ENCODE measurements at places on chromosomes 11 and 22.

- no peak for DNase-seq
Measured at GRCh38 chr22:28252539-28252938, 333.5 kb upstream of the PITPNB start.

DNA sequence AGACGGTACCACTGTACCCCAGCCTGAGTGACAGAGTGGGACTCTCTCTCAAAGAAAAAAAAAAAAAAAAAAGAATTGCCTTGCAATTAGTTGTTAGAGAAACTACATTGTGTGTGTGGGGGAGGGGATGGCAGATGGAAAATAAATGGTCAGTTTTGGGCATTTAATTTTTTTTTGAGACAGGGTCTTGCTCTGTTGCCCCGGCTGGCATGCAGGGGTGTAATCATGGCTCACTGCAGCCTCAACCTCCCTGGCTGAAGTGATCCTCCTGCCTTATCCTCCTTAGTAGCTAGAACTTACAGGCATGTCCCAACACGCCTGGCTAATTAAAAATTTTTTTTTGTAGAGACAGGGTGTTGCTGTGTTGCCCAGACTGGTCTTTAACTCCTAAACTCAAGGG, 36.4 kb downstream of the WEE1 start:
- no peak for DNase-seq

DNA sequence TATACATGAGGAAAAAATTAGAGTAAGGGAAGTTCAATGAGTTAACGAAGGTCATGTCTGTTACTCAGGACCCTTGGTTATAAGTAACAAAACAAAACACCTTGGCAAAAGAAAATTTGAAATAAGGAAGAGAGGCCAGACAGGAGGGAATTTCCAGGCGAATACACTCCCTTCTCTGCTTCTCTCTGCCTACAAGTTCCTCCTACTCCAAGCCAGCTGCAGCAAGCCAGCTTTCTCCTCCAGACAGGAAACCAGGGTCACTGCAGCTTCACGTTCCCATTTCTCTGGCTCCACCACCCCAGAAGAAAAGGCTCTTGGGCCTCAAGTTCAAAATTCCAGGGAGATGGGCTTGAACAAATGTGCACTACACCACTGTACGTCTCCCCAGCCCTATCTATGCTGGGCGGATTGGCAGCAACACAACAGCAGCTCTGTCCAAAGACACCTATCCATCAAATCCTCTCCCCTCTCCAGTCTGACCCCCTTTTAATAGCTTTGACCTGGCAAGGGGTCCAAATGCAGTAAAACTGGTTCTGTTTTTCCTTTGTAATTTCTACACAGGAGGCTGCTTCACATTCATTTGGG, 27.7 kb downstream of the SMCO4 start:
- no peak for DNase-seq

GRCh38 chr11:69656536-69657455, 15.8 kb downstream of the CCND1 start:
- no peak for DNase-seq

DNA sequence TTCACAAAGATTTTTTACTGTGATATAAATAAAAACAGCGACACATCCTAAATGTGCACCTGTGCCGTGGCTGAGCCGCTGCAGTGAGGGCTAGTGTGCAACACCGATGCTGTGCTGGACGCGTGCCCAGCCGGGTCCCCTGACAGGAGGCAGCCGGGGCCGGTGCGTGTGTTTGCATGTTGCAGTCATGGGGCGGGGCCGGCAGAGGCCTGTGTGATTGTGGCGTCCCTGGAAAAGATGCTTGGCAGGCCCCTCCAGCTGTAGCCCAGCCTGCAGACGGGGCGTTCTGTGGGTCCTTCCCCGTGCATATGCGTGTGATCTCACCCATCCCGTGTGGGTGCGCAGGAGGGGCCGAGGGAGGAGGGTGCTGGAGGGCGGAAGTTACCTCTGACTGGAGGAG, 30.6 kb downstream of the MUC6 start:
- no peak for DNase-seq

- DNase-seq: no peak
Measured at GRCh38 chr22:49913446-49913845, 4.8 kb downstream of the ALG12 start.

- peak; percentile 51 for DNase-seq
Measured at GRCh38 chr22:26461188-26461810, 22.3 kb downstream of the HPS4 start.

DNA sequence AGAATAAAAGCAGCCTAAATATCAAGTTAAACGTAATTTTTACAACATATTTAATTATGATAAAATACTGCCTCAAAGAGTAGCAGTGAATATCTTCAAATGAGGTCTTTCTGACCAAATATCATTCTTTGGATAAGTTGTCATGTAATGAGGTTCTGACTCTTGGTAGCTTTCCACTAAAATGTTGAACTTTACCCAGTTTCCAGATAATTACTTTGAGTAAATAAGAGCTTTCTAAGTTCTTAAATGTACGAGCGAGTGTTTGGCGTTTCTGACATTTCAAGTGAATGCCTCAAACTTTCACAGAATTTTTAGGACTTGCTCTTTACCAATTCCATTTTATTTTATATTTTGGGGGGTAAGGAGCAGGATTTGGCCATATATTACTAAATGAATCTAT, 1515.2 kb downstream of the FAM181B start:
- no peak for DNase-seq

DNA sequence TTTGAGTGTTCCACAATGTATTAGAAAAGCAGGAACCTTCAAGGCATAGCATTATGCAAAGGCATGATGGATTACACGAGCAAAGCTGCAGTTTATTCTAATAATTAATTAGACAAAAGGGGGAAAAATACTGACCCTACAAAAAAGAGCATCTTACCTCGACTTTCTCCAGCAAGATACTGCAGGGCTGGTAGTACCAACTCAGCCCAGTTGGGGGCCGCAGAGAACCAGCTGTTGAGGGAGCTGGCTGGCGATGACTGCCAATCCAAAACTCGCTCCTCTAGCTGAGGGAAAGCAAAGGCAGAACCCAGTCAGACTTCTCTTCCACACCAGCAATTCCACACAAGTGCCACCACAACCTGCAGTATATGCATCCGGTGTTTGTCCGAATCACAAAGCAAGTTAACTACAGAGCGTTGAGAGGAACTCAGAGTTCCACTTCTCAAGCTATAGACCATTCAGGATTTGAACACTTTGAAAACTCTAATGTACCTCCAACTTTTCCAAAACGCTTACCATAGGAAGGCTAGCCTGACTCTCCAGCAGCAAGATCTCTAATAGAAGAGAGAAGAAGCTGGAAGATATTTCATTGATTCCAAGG, 13.7 kb downstream of the NFRKB start:
- peak; percentile 24 for DNase-seq

DNA sequence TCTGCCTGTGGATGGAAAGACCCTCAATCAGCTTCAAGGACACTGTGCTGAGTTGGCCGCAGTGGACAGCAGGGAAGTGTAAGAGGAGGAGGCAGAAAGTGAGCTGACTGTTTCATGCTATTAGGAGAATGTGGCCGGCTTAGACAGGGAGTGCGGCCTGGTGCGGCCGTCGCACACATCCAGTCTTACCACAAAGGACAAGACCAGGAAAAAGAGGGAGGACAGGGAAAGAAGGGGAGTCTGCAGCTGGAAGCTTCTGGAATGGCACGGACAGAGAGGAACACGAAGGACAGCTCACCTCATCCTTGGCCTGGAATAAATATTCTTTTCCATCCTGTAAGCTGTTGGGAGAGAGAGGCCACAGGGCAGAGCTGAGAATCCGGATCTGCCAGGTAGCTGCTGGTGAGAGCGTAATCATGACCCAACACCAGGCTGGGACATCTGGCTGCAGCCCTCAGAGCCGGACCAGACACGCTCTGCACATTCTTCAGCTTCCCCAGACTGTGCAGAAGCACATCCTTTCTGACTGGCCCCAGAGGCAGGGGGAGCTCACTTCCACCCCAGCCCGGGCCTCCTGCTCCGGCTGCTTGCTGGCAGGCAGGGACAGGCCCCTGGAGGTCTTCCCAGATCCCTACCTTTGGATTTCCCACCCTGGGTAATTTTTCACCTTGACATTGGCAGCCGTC, 8.6 kb upstream of the RBM4B start:
- no peak for DNase-seq

DNA sequence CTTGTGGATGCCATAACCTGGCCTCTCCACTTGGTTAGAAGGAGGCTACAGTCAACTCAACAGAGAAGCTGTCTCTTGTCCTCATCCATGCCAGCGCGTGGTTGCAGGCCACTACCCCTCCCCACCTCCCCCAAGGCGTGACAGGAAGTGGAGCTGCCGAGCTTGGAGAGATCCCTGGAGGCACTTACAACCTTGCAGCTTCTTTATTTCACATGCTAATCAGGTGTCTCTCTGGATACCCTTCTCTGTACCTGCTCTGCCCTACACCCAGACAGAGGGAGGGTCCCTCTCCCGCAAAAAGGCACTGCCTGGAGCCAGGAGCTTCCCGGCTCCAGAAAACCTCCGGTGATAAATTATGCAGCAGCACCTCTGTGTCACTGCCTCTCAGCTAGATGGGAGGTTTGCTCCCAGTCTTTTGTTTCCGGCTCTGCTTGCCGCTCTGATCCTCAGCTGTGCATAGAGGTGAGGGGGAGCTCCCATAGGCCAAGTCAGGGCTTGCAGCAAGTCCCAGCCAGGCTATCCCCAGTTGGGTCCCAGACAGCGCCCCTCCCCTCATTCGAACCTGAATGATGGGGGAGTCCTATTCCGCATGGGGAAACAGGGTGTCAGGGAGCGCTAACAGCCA, 5.7 kb downstream of the LRP4 start:
- peak; percentile 33 for DNase-seq

GRCh38 chr11:62566247-62566646, 7.4 kb downstream of the EEF1G start:
- DNase-seq: no peak

GRCh38 chr11:35216962-35217678, 78.1 kb downstream of the CD44 start:
- no peak for DNase-seq

- DNase-seq: no peak
Measured at GRCh38 chr11:61916737-61917333, 531 bp downstream of the RAB3IL1 start.

DNA sequence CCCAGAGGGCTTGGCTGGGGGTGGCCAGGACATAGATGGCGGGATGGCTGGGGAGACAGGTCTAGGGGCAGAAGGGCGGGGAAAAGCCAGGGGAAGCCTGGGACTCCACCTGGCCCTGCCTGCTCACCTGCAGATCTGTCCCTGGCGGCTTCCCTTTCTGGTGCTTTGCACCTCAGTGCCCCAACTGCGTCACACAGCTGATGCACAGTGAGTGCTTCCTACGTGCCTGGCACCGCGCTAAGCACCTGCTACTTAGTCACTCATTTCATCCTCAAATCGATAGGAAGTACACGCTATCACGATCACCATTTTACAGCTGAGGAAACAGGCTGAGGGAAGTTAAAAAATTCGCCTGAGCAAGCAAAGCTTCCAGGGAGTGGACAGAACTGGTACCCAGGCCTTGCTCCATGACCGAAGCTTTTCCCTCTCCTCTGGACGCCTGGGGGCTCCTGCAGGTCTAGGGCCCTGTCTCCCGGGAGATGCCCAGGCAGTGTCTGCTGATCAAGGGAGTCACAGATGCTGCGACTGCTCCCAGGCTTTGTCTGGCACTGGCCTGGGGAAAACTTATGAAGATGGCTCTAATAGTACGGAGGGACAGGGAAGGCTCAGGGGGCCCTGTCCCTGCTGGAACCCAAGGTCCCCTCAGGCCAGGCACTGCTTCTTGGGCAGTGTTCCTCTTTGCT, 63.0 kb upstream of the TTLL12 start:
- no peak for DNase-seq

GRCh38 chr11:76237000-76237649, 30.8 kb upstream of the WNT11 start:
- DNase-seq: peak; percentile 37

DNA sequence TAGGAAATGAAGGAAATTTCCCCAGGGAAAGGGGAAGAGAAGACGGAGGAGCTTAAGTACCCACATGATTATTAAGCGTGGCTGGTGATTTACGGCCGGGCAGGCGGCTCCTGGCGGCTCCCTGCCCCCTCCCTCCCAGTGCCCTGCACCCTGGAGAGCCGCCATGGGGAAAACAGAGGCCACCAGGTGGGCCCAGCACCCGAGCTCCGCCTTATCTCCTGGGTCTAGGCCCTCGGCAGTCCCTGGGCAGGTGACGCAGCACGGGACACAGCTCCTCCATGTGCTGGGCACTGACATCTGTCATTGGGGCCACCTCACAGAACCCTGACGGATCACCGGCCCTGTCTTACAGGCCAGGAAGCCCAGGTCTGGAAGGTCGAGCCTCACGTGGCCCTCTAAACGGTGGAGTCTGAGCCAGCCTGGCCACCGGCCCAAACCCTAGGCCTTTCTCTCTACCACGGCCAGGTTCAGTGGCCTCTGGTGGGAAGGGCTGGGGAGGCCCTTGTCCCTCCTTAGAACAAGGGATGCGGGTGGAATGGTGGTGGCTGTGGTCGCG, 60.2 kb upstream of the PPARA start:
- no peak for DNase-seq

DNA sequence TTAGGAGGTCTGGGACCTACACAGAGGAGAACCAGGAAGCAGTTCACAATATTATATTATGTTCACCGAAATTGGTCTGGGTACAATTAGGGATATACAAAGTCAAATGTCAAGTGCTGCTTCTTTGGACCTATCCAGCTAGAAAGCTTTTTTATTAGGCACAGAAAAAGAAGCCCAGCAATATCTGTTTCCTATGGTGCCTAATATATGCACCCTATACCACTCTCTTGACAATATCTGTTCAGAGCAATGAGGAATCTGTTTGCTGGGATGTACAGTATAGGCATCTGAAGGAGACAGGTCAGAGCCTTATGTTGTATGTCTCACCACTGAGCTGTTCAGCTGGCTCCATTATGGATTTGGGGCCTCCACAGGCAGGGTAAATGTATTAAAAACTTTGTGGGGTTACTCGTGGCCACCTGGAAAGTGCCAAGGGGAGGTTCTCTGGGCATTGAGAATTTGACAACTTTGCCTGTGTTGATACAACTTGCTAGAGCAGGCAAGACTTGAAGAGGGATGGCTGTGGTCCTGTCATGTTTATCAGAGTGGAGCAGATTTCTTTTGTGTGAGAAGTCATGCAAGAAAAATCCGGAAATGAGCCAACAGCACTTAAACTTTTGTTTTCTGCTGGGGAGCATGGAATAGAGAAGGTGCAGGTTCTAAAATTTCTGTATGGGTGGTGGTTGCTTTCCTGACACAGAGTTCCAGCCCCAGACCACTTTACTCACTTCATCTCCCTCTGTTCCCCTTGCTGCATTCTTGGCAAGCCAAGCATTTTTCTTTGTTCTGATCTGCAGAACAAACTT, 10.1 kb downstream of the STIM1 start:
- DNase-seq: peak; percentile 60
